ENCODE measurements at places on chromosomes 3 and 15. TPM values are rescaled to one million over a fixed set of nuclear protein-coding genes. Genes with fewer than 3 reads are reported as not detected.
A peak's percentile ranks its signal among the peaks of the same experiment; 100 is the strongest.

DNA sequence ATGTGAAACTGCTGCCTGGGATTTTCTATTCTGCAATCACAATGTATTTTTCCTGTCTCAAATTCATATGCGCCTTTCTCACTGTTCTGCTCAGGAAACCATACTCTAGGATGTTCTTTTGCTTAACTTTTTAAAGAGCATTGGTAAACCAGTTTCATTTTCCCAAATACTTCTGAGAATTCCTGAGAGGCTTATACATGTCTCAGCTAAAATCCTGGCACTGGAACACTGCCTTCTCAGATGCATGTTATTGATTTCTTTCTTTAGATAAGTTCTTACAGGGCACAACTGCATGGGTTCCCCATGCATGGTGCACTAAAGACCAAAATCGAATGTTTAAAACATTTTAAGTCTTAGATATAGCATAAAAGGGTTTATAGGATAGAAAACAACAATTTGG, 178.3 kb upstream of the PLSCR5 start:
- no peak for DNase-seq

DNA sequence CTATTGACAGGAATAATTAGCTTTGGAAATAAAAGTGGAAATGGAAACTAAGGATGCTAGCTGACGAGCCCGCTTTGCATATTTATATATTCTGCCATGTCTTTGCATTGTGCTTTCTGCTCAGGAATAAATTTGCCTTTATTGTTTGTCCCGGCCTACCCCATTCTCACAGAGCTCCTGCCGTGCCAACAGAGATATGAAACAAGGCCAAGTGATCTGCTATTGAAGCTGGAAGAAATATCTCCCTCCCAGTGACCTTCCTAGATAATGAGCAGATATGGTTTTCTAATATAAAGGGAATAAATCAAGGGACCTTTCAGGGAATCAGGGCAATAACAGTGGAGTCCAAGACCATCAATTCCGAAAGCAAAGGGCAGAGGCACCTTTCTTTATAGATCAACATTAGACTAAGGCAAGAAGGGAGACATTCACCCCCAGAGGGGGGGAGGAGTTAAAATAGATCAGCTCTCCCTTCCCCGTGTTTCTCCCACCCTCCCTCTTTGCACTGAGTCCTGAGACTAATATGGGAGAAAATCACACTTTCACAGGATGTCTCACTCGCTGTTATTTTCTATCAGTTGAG, 664.6 kb downstream of the AGBL1 start:
- DNase-seq, result no peak

GRCh38 chr3:126267169-126267975, 87.0 kb upstream of the ALDH1L1 start:
- peak; percentile 91 for DNase-seq

The INSYN1 gene
- polyA plus RNA-seq, result 3.5 TPM

GRCh38 chr3:61938878-61939549, 377.6 kb downstream of the PTPRG start:
- DNase-seq, result no peak

GRCh38 chr3:40302784-40303183, 6.7 kb upstream of the EIF1B start:
- no peak for DNase-seq

- DNase-seq, result no peak
Measured at GRCh38 chr15:63387748-63388493, 6.3 kb upstream of the CA12 start.

DNA sequence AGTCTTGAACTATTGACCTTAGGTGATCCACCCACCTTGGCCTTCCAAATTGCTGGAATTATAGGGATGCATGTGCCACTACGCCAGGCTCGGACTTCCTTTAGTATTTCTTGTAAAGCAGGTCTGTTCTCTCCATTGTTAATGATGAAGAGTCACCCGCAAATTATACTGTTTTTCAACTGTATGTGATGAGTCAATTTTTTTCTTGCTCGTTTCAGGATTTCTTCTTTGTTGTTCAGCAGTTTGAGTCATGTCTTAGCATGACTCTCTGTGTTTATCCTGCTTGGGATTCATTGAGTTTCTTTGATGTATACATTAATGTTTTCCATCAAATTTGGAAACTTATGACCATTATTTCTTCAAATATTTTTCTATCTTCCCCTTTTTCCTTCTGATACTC, 28.9 kb downstream of the GRAMD1C start:
- DNase-seq, result peak; percentile 9
